Gastrocnemius medialis (tissue), 4 donors: ENCODE measurements at places on chromosomes 1 and 21. TPM values are rescaled to one million over a fixed set of nuclear protein-coding genes. Genes with fewer than 3 reads are reported as not detected.

The GREM2 gene
- total RNA-seq = 0.55 TPM

The NEGR1 gene
- 4.6 TPM for total RNA-seq

The RGS4 gene
- total RNA-seq = not detected

The GPR25 gene
- not detected for total RNA-seq

The LRRIQ3 gene
- 2.2 TPM for total RNA-seq

The KLF17 gene
- not detected for total RNA-seq

The NBPF6 gene
- not detected for total RNA-seq

The SCAF4 gene
- 9.0 TPM for total RNA-seq

The SELENBP1 gene
- total RNA-seq = 30.9 TPM

The GJA4 gene
- total RNA-seq = 41.4 TPM

The DMRTA2 gene
- total RNA-seq = not detected

The NPPB gene
- total RNA-seq = not detected

The C1orf122 gene
- 96.0 TPM for total RNA-seq

The IVNS1ABP gene
- total RNA-seq = 38.1 TPM

The C4BPB gene
- total RNA-seq = not detected

The MFAP2 gene
- total RNA-seq = 0.36 TPM

The ADCY10 gene
- not detected for total RNA-seq

The HOOK1 gene
- total RNA-seq = 2.1 TPM

The RHD gene
- total RNA-seq = not detected

The AXDND1 gene
- total RNA-seq = not detected

The CR1L gene
- not detected for total RNA-seq

The NCDN gene
- total RNA-seq = 13.1 TPM

The RGL1 gene
- 5.1 TPM for total RNA-seq

The FMOD gene
- 6.5 TPM for total RNA-seq

The PDE4B gene
- total RNA-seq = 4.5 TPM

The PTAFR gene
- total RNA-seq = 0.76 TPM

The RASAL2 gene
- total RNA-seq = 9.5 TPM

The HHAT gene
- total RNA-seq = 0.31 TPM

The NBPF20 gene
- 0.92 TPM for total RNA-seq

The FAM78B gene
- total RNA-seq = 1.6 TPM

The FHAD1 gene
- total RNA-seq = not detected

The MNDA gene
- 2.7 TPM for total RNA-seq

The CATSPERE gene
- 0.56 TPM for total RNA-seq

The SCMH1 gene
- total RNA-seq = 17.1 TPM

The FAM72B gene
- total RNA-seq = not detected

The LCK gene
- total RNA-seq = not detected

The FMO2 gene
- 25.1 TPM for total RNA-seq

The TIE1 gene
- 27.9 TPM for total RNA-seq

The CLDN14 gene
- not detected for total RNA-seq

The S100A5 gene
- not detected for total RNA-seq

The TSTD1 gene
- total RNA-seq = 8.6 TPM

The KCNN3 gene
- 5.0 TPM for total RNA-seq

The C1orf115 gene
- total RNA-seq = 4.8 TPM

The RORC gene
- 155 TPM for total RNA-seq
